HFF-Myc (cell line): ENCODE measurements at places on chromosomes 4 and X.

DNA sequence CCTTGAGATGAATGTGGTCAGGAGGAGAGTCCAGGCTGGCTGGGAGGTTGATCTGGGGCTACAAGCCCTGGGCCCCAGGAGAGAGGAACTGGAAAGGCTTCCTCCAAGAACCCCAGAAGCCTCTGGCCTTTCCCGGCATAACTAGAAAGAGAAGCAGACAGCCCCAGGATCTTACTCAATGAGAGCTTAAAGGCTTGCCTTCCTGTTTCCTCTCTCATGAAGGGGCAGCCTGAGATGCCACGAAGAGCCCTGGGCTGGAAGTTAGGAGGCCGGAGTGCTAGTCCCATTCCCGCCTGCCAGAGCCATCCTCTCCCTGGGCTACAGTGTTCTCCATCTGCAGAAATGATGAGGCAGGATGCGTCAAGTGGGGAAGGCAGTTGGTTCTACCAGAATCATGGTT is 20.1 kb upstream of the XPNPEP2 start:
- DNase-seq: no peak

DNA sequence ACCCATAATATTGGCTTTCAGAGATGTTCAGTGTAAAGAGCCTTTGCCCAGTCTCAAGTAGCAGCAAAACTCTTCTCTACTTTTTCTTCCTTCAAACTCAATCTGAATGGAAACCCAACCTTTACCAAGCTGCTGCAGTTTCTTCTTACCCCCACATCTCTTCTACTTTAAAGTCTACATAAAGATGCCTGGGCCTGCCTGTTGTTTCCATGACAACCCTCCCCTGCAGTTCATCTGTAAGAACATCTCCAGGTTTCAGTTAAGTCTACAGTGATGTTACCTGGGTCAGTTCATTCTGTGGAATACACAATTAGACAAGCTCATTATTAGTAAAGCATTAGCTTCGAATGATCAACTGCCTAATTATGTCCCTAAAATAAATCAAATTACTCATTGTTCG is 81.4 kb downstream of the SPANXN3 start:
- DNase-seq: no peak

GRCh38 chr4:74018771-74019170 is 19.7 kb downstream of the CXCL3 start:
- no peak for DNase-seq

DNA sequence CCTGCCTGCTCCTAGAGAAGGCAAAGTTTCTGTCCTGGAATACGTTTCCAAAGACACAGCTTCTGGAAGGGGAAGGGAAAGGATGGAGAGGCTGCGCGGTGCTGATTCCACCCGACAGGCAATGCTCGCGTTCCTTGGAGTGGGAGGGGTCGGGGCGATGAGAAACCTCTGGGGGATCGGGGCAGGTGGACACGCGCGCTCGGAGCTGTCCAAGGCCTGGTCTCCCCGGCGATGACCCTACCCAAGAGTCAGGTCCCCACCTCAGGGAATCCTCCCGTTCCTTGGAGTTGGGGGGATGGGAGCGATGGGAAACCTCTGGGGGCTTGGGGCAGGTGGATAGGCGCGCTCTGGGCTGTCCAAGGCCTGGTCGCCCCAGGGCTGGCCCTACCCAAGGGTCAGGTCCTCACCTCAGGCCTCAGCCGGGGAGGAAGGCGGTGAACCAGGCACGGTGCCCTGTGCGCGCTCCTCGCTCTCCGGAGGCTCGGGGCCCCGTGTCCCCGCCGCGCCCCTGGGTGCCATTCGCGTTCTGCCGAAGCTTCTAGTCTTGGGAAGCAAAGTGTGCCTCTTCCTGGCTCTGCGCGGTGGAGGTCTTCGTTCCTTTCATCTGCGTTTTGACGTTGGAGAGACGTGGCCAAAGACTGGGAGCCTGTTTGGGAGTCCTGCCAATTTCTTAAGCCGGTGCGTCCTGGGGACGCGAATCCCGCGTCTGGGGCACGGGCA is 10.6 kb upstream of the SHOX start:
- DNase-seq: no peak

GRCh38 chr4:113474017-113474416 is 287.5 kb downstream of the CAMK2D start:
- no peak for DNase-seq

DNA sequence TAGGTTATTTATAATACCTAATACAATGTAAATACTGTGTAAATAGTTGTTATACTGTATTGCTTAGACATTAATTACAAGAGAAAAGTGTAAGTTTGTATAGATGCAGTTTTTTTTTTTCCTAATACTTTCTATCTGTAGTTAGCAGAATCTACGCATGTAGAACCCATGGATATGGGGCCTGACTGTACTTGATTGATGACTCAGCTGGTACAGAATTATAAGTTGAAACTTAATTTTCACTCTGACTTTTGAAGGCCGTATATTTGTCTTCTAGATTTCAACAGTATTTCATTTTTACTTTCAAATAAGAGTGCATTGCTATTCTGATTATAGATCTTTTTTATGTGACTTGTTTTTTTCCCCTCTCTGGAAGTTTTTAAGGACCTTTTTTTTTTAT is 30.8 kb upstream of the NDUFC1 start:
- no peak for DNase-seq

DNA sequence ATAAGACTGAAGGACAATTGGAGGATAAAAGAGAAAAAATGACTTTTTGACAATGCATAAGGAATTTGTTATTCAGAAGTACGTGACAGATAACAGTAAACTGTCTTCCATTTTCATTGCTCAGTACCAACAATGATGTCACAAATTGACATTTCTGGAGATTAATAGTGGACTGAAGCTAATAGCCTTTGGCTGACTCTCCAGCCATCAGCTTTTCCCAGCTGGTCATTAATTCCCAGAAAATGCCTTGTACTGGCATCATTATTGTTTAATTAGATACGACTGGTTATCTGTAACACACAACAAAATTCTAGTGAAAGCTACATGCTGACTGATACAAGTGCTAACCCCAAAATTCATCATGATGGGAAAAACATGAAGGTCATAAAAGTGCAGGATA is 147.9 kb upstream of the FGF13 start:
- DNase-seq: no peak

DNA sequence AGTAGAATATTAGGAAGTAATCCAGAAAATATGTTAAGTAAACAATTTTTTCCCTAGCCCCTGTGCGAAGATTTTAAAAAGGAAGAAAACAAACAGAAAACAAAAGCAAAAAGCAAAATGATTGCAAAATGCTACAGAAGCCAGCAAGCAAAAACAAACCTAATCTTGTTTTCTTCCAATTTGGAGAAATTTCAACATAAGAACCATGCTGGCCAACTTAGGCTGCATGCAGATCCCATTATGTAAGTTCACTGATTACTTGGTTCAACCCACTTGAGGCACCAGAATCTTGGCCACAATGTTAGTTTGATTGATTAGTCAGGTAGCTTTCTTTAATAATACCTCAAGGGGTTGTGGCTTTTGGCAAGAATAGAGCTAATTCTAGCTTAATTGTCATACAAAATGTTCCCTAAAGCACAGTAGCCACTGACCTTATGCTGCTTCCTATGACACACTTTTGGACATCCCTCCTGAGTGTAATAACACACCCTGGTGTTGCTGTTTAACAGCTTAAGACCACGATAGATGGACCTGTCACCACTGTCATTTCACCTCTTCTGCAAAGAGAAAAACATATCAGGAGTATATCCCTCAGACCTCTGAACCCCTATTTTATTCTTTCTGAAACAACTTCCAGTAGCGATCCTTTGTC is 2342.1 kb downstream of the PCDH7 start:
- DNase-seq: no peak

GRCh38 chrX:38959736-38960135 is 158.5 kb downstream of the MID1IP1 start:
- DNase-seq: no peak

DNA sequence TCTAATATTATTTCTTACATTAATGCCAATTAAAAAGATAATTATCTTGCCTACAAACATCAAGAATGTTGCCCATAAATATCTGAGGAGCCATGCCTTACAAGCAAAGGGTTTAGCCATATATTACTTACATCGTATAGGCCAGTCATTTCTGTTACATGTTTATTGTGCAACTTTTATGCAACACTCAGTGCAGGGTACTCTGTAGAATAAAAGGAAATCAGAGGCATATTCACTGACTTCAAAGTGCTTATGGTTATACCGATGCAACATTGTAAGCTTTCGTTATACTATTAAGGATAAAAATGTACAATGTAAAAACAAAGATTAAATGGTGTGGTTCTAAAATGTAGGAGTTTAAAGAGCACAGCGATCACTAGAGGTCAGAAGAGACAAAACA is 315.9 kb downstream of the PCDH10 start:
- no peak for DNase-seq

GRCh38 chr4:109276482-109277095 is 25.9 kb downstream of the COL25A1 start:
- DNase-seq: no peak

DNA sequence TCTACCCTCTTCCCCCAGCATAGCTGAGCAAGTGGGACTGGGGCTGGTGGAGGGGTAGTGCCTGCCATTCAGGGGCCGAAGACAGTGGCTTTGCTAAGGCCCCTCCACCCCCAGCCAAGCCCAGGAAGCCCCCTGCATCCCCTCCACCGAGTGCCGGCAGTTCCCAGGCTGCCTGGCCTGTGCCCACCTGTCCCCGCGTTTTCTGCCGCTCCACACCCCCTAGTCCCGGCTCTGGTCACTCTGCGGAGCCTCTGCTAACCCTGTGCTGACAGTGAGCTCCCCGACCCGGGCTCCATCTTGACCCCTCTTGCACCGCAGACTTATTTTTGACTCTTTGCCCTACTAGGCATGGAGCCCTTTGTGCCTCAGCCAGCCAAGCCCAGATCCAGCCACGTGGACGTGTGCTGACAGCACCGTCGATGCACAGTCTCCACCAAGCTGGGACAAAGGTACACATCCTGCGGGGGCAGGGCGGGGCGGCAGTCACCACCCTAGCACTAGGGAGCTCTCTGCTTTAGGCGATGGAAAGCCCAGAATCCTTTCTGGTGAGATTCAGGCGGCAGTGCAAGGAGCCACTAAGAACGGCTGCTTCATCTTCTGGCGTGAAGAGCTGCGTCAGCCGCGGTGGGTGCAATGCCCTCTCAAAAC is 96.6 kb downstream of the PHKA2 start:
- no peak for DNase-seq

DNA sequence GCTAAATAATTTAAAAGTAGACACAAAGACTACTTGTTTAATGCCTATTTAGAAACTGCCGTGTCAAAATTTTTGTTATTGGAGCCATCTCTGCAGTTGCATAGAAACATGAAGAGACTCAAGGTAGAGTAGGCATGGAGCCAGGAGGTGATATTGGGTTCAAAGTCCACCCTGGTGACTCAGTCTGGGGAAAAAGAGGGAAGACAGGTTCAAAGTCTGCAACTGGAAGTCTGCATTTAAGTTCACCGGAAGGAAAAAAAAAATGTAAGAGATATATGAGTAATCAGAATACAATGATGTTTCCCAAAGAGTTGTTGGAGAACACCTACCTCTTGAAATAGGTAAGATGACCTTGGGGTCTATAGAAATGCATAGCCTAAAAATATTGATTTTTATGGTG is 67.4 kb upstream of the QRFPR start:
- no peak for DNase-seq

DNA sequence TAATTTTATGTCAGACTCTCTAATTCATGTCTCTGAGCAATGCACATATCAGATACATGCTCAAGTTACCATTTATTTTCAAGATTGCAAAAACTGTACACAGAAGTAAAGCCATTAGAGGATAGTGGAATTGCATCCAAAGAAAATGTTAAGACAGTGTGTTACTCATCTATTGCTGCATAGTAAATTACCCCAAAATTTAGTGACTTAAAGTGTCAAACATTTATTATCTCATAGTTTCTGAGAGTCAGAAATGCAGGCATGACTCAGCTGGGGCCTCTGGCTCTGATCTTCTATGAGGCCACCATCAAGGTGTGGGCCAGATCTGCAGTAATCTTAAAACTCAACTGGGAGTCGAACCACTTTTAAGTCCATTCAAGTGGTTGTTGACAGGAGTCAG is 275.2 kb downstream of the QDPR start:
- DNase-seq: no peak

- DNase-seq: no peak
These were observed 682.3 kb upstream of the GRID2 start for GRCh38 chr4:91621446-91621845.

GRCh38 chr4:169293343-169294176 is 22.8 kb upstream of the SH3RF1 start:
- DNase-seq: no peak

- DNase-seq: no peak
These were observed 139.8 kb downstream of the PALLD start for GRCh38 chr4:168636506-168637196.

DNA sequence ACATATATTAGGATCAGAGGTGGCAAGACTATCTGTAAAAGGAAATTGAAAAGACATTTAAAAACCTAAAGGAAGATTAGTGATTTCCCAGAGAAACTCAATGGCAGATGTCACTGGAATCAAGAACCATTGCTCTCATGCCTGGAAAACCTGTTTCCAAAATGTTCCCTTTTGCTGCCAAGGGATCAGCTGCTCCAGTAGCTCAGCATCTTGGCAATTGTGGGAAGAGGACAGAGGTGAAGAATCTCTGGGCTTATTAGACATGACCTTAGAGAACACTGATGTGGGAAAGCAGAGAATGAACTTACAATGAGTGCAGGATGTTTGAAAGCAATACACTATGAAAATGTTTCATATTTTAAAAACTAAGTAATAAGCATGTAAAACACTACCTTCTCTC is 98.3 kb downstream of the SHROOM3 start:
- no peak for DNase-seq

DNA sequence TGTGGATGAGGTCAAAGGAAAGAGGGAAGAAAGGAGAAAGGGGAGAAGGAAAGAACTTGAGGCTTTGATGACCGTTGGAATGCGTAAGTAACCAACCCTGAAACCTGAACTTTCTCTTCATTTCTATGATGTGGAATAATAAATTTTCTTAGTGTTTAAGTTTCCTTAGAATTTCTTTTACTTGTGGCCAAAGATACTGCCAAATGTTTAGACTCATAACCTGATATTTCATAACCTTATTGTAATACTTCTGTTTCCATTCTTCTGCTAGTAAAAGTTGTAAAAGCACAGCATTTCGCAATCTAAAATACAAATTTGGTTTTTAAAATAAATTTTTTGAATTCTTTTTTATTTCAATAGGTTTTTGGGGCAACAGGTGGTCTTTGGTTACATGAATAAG is 258.5 kb upstream of the GIMD1 start:
- DNase-seq: no peak

DNA sequence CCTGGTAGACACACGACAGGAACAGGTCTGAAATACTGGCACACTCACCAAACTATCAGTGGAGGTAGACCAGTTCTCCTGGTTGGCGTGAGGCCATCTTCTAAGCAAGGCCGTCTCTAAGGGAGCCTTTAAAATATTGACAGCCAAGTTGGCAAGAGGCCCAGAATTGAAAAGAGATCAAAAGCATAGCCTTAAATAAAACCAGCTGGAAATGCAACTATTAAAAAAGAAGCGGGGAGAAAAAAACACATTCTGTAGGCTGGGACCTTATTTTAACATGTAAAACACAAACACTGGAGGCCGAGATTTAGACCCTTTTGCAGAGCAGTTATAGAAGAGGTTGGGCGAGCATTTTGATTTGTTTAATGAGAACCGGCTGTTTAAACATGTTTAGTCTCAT is 233.0 kb upstream of the CLNK start:
- DNase-seq: no peak

GRCh38 chr4:165986956-165987698 is 114.1 kb downstream of the TLL1 start:
- no peak for DNase-seq
